Activated T-helper 2 cell treated with anti-CD3 and anti-CD28 coated beads, Interferon-gamma antibody, Interleukin-2, Interleukin-4, amounts not matched to agents 10 μg/mL and 5 μg/mL and 100 μg/mL, durations not matched to agents 14 hours and 24 hours and 36 hours (primary cell): ENCODE measurements at places on chromosomes 12 and 14. TPM values are rescaled to one million over a fixed set of nuclear protein-coding genes. Genes with fewer than 3 reads are reported as not detected.
A peak's percentile ranks its signal among the peaks of the same experiment; 100 is the strongest.

The TSPAN19 gene
- not detected in 2 replicates for total RNA-seq

The KCNC2 gene
- not detected in 2 replicates for total RNA-seq

GRCh38 chr12:52280319-52280795, 5.9 kb downstream of the KRT86 start:
- no peak for DNase-seq
- H3K4me3 ChIP-seq: no peak overlapping the region
- no peaks in the 10 kb centered on the region for H3K36me3 ChIP-seq
- peaks cover 24% of the 10 kb centered on the region for H3K27me3 ChIP-seq
- no peak overlapping the region for H3K27ac ChIP-seq
- peaks cover 3% of the 10 kb centered on the region for H3K4me1 ChIP-seq

DNA sequence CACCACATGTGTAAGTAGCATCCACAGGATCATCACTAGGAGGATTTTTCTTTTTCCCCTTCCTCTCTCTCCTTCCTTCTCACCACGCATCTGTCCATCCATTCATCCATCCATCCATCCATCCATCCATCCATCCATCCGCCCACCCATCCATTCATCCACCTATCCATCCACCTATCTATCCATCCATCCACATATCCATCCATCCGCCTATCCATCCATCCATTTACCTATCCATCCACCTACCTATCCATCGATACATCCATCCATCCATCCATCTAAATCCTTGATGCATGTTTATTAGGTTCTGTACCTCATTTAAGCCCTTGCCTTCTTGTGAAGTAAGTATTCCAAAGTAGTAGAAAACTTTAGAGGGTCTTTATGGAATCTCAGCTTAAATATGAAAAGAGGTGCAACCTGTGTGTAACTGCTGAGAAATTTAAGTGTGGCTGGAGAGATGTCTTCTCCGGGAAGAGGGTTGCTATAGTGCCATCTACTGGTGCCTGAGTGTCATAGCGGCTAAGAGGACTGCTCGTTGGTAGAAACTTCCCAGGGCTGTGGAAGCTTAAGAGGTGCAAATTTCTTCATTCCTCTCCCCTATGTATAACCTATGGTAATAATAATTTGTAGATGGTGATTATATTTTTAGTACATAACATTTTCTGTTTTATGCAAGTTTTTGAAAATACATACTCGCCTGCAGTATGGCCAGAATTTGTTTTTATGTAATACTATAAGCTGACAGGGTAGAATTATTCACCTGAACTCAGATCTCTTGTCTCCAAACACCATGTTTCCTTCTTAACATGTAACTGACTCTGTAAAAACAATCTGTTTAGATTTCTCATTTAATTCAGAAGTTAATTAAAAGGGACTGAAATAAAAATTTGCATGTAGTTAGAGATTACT, 46.0 kb downstream of the MYO1H start:
- peaks cover 16% of the 10 kb centered on the region for H3K27me3 ChIP-seq
- H3K4me3 ChIP-seq: no peak overlapping the region
- no peaks in the 10 kb centered on the region for H3K4me1 ChIP-seq
- H3K36me3 ChIP-seq: no peaks in the 10 kb centered on the region

- peak overlapping the region; percentile 83 for H3K27ac ChIP-seq
- no peaks in the 10 kb centered on the region for H3K27me3 ChIP-seq
- peak overlapping the region; percentile 9 for H3K4me3 ChIP-seq
Observed at GRCh38 chr14:69712599-69713088, 54.3 kb upstream of the SRSF5 start.

GRCh38 chr12:131833896-131834641, 5.9 kb downstream of the MMP17 start:
- H3K27me3 ChIP-seq: peaks cover 25% of the 10 kb centered on the region
- no peak overlapping the region for H3K27ac ChIP-seq
- H3K4me1 ChIP-seq: peaks cover 4% of the 10 kb centered on the region

DNA sequence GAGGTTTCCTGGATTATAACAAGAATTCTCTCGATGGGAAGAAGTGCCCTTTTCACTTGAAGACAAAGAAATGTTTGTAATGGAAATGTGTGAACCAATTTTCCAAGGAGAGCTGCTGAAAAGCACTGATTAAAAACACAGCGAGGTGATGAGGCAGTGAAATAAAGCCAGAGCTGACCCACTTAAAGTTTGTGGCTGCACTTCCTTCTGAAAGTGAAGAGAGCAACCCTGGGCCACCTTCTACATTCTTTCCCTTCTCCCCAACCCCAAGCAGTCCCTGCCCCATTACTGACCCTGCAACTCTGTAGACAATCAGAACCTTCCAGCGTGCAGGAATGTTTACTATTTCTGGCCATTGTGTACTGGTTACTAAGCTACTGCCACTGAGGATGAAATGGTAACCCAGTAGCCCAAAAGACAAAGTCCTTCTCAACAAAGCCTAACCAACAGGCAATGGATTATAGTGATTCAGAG, 173.9 kb downstream of the TTC7B start:
- no peak for DNase-seq
- H3K4me1 ChIP-seq: no peaks in the 10 kb centered on the region
- H3K4me3 ChIP-seq: no peak overlapping the region
- H3K27me3 ChIP-seq: peaks cover 2% of the 10 kb centered on the region
- H3K27ac ChIP-seq: no peak overlapping the region
